HS-27A (cell line): ENCODE measurements at places on chromosomes 1 and 21.

DNA sequence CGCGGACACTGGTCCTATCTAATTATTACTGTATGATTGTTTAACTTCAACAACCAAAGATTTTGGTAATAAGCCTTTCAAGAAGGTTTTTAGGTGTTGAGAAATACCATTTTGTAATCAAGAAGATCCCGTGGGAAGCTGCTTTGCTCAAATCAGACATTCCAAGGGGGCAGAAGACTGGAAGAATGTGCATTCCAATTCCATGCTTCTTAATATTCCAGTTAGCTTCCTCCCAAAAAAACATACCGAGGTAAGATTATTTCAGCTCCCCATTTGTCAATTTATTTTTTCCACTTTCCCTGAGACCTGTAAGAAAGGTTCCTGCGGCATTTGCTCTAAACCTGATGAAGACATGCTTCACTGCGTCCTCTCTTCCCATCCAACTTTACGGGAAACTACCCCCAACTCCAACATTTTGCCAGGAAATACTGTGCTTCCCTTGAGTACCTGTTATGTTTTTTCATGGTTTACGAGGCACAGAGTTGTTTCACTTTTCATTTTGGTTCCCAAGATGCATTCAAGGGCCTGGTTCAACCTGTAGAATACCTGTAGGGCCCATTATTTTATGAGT is 4.1 kb downstream of the CNN3 start:
- no peak for DNase-seq

GRCh38 chr1:208221291-208221622 is 22.9 kb downstream of the PLXNA2 start:
- DNase-seq: no peak

DNA sequence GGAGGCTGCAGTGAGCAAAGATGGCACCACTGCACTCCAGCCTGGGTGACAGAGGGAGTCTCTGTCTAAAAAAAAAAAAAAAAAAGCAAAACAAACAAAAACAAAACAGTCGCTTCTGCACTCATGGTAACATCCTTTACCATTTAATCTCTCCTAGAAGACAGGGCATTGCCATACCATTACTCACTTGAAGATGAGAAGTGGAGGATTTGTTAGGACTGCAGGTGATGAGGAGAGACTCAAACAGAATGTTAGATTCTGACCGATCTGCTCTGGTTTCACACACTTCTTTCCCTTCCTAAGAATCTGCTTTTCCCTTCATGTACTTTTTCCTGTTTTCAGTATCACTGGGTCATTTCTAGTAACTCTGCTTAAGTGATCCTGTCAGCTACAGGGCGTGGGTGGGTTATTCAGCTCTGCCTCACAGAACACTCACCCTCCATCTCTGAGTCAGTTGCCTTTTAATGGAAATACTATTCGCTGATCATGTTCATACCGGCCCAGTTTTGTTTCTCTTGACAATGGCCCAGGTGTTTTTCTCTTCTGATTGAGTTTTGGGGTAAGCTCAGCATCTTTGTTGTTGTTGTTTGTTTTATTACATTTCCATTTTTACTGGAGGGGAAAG is 148.0 kb upstream of the ERG start:
- no peak for DNase-seq

DNA sequence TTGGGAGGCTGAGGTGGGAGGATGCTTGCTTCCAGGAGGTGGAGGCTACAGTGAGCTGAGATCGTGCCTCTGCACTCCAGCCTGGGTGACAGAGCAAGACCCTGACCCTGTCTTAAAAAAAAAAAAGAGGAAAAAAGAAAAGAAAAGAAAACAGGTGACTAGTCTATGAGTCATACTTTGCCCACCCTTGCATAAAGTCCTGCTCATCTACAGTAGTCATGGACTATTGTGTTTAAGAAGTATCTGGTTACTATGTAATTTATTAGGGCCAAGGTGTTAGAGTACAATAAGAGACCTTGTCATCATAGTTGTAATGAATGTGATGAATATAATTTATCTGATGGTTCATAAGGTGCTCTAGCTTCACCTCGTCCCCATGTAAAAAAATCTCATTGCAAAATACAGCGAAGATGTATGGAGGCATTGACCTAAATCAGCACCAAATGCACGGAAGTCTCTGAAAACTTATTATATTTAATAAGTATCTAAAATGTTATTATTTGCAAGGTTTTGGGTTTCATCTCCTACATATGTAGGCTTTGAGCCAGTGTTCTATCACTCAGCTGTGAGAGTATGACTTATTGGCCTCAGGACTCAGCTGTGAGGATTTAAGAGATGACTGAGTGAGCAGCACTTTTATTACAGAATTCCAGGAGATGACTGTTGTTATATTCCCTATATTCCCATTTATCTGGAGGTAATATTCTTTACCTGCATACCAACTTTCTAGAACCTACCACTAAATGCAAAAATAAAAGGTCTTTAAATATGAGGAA is 19.9 kb upstream of the KCNJ6 start:
- no peak for DNase-seq

GRCh38 chr1:87051965-87052364 is 137.5 kb downstream of the HS2ST1 start:
- no peak for DNase-seq

GRCh38 chr1:21261551-21262292 is 28.5 kb downstream of the ECE1 start:
- DNase-seq: peak; percentile 83

DNA sequence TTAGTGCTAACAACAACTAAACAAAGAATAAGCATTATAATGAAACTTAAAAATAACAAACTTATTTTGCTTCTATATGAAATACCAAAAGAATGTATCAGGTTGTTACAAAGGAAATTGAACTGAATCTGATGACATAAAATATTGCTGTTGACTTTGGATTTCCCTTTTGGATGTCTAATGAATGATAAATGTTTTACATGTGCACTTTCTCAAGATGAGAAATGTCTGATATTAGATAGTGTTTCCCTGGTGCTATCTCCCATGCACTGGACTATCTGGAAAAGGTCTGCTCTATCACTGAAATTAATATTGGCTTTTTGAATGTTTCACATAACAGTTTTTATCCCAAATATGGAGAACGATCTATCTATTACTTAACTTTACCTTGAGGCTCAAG is 179.9 kb downstream of the HMCN1 start:
- DNase-seq: no peak

DNA sequence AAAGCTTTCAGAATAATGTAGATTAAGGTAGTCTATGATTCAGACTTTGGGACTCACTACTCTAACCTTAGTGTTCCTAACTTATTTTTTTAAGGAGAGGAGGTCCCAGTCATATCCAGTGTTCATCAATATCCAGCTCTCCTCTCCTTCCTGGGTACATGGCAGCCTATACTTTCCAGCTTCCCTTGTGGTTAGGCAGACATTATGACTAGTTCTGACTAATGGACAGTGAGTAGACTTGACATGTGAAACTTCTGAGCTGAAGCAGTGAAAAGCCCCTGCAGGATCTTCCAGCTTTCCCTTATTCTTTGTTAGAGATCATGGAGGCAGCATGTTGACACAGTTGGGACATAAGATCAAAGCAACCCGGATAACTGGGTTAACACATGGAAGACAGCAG is 144.2 kb downstream of the PTPRU start:
- no peak for DNase-seq

- DNase-seq: no peak
Measured at GRCh38 chr1:44549510-44549909, 124.8 kb downstream of the TMEM53 start.

DNA sequence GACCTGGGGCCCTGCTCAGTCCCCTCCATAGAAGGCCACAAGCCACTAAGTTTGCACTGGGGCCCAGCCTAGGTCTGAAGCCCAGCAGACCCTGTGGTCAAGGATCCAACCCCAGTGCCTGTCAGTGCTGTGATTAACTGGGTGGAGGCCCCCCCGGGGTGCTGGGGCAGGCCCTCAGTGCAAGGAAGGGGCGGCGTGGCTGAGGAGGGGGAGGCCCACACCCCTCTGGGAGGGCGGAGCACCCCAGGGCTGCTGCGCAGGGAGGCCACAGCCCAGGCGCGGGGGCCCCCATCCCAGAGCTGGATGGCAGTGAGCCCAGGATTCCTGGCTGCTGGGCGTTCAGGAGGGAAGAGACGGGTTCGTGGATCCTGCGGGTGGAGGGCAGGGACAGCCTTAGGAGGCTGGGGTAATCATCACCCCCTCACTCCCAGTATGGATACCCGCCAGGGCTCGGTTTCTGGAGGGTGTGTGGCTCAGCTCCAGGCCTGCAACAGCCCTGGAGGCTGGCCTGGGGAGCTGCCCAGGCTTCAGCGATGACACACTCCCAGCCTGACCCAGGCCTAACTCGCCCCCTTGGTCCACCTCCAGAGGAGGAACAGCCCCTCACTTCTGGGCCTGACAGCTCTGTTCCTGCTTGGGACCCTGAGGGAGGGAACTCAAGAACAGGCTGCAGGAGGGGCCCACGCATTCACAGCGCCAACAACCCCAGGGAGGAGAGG is 890 bp downstream of the GJC2 start:
- DNase-seq: no peak

DNA sequence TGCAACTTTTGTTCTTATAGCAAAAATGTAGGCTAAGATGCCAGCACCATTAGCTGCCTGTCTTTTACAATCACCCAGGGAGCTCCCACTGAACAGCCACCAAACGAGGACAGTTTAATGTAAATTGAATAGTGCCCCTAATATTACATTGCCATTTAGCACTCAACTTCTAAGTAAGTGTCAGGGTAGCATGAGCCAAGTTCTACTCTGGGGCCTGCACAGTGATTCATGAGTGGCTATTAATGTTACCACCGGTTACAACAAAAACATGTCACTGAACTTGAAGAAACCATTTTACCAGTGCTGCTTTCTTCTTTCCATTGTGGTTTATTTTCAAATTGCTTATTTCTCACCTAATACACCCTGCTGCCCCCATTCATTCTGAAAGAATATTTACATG is 295.6 kb upstream of the RRP15 start:
- no peak for DNase-seq

- no peak for DNase-seq
Measured at GRCh38 chr1:243705585-243705984, 144.5 kb downstream of the AKT3 start.

GRCh38 chr1:191530928-191531327 is 627.3 kb upstream of the RGS18 start:
- no peak for DNase-seq

- DNase-seq: no peak
Measured at GRCh38 chr21:29436143-29436542, 137.4 kb downstream of the BACH1 start.

DNA sequence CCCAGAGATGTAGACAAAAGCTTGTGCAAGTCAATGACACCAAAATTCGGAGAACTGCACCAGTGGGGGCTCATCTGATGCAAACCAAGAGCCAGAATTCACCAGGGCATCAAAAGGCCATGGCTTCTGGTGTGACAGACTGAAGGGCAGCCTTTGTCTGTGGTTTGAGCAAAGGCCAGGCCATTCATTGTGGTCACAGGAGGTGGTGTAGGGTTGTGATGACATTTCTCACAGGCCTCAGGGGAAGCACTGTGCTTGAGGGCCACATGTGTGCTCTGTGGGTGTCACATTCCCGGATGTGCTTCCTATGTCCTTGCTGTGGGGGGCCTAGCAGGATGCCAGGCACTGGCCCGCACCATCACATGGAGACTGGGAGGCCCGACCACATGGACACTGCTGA is 22.5 kb upstream of the KCNE1 start:
- no peak for DNase-seq

- no peak for DNase-seq
Measured at GRCh38 chr1:16352842-16353535, 709 bp upstream of the FBXO42 start.

DNA sequence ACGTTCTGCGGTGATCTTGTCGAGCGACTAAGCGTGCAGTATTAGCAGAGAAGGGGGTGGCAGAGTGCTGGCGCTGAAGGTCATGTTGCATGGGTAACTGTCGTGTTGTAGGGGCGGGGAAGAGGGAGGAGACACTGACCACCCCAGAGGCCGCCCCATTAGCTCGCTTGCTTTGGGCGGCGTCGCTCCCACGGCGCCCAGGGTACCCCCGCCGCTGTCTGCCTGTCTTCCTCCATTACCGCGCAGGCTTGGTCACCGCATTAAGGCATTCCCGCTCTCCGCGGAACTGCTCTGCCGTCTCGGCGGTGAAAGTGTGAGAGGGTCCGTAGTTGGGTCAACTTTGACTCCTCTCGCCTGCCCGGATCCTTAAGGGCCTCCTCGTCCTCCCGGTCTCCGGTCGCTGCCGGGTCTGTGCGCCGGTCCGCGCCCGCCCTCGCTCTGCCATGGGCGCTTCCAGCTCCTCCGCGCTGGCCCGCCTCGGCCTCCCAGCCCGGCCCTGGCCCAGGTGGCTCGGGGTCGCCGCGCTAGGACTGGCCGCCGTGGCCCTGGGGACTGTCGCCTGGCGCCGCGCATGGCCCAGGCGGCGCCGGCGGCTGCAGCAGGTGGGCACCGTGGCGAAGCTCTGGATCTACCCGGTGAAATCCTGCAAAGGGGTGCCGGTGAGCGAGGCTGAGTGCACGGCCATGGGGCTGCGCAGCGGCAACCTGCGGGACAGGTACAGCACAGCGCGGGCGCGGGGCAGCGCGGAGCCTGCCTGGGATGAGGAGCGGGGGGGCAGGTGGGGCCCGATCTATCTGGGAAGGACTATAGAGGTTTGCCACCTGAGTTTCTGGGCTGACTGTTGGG is at the start of gene MTARC2:
Gene MTARC2, plus strand, starts transcription at position 234 of the 846 bp plus-strand sequence. Its CDS starts 210 bp downstream, at position 444.
- DNase-seq: no peak
